ENCODE measurements at places on chromosomes 1 and 21.
A peak's percentile ranks its signal among the peaks of the same experiment; 100 is the strongest.

DNA sequence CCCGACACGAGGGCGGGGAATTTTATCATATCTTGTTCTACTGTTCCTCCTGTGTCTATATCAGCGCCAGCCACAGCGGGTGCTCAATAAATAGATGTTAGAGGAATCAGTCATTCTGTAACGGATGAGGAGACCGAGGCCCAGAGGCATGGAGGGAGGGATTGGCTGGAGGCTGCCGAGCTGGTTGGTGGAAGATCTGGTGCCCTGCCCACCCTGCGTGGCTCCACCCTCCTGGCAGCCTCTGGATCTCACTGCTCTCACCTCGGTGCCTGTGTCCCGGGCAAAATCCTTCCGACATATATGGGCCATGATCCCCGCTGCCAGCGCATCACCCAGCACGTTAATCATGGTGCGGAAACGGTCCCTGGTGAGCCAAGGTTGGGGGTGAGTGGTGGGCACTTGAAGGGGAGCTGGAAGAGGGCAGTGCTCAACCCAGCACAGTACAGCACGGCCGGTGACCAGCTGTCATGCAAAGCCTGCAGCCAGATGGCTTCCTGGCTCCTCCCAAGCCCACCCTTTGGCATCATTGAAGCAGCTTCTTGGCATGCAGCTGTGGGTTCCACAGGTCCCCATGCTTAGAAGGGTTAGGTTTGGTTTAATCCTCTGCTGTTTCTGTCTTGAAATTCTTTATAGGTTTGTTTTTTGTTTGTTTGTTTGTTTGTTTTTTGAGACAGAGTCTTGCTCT, 26.7 kb downstream of the PODN start:
- DNase-seq: no peak

DNA sequence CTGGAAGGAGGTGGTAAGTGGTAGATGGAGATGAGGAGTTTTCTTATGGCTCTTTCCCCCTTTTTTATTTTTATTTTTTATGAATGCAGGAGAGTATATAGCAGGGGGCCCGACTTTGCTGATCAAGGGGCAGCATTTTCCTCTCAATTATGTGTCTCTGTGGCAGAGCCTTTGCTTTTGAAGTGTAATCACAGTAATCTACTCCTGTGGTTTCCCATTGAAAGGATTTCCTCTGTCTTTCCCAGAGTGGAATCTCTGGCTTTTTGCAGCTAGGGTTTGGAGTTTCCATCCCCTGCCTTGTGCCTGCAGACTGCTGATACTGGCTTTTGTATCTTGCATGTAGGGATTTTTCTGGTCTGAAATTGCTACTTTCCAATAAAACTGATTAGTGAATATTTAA, 29.1 kb downstream of the ARID1A start:
- no peak for DNase-seq

DNA sequence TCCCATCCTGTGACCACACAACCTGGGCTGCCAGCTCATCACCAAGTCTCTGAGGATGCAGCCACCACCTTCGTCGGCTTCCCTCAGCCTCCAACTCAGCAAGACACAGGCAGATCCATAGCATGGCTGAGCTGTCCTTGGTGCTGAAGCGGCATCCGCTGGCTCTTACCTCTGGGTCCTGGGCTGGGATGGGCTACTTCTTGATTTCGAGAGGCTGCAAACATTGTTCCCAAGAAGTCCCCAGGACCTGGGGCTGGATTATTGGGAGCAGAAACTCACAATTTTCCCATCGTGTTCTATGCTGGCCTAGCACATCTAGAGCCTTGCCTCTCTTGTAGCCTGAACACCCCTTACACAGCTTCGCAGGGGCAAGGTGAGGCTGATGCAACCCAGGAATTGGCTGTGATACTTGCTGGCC, 24.9 kb upstream of the C1QA start:
- no peak for DNase-seq

GRCh38 chr1:174118751-174119150, 40.6 kb upstream of the RABGAP1L start:
- no peak for DNase-seq

GRCh38 chr1:39076127-39076798, 50.1 kb downstream of the NDUFS5 start:
- no peak for DNase-seq

GRCh38 chr1:37038227-37039093, 4.1 kb upstream of the GRIK3 start:
- DNase-seq: no peak

- DNase-seq: no peak
Observed at GRCh38 chr1:14435368-14436023, 163.0 kb upstream of the KAZN start.

DNA sequence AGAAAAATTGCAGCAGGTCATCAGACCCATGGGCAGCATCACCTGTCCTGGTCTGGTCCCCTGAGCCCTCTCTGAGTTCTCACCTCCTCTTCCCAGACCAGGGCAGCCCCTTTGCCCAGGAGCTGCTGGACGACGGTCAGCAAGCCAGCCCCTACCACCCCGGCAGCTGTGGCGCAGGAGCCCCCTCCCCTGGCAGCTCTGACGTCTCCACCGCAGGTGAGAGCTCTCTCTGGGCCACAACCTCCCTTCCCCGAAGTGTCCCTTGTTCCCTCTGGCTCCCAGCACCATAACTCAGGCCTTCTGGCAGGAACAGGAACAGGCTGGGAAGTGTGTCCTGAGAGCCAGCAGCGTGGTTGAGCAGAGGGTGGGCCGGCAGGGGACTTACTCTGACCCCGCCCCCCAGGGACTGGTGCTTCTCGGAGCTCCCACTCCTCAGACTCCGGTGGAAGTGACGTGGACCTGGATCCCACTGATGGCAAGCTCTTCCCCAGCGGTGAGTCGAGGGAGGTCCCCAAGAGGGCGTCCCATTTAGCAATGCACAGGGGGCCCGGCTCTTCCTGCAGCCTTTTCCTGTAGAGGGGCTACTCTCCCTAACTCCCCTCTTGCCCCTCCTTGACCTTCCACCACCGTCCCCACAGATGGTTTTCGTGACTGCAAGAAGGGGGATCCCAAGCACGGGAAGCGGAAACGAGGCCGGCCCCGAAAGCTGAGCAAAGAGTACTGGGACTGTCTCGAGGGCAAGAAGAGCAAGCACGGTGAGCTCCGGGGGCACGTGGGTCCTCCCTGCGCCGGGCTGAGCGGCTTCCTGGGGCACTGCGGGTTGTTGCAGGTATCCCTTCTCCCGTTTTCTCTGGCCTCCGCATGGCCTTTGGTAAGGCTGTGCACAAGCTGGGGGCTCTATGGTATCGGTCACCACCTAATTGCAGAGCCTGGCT, 2.4 kb downstream of the ELF3 start:
- no peak for DNase-seq

- no peak for DNase-seq
Observed at GRCh38 chr1:20615946-20616846, 17.1 kb upstream of the PINK1 start.

DNA sequence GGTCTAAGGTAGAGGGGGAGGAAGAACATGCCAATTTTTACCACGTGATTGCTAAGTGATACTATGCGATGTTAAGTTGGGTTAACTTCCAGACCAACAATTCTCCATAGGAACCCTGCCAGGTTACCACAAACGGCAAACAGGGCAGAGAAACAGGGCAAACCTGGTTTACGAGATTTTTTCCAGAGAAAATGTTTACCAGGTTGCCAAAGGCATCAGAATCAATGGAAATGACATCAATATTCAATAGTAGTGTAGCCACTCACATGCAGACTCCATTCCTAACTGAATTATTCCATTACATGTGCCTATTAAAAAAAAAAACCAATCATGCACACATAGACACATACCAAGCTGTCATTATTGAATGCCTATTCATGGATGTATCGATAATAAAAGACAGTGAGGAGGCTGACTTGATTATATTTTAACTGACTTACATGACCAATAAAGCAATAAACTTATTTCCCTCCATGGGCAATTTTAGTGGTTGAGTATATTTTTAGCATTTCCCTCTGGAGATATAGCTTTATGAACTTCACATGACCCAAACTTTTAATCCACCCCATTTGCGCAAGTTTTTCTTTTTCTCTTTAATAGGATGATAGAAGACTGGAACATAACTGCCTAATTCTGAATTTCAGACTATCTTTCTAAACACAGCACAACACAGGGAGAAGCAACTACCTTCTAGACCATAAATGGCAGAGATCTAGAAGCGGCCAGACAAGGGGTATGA, 40.5 kb upstream of the KCNE1 start:
- no peak for DNase-seq

- peak; percentile 95 for DNase-seq
Observed at GRCh38 chr1:161021165-161021969, 415 bp upstream of the F11R start.

GRCh38 chr1:169943963-169944526, 50.3 kb upstream of the SCYL3 start:
- DNase-seq: no peak

GRCh38 chr1:31374511-31375196, 1.8 kb upstream of the FABP3 start:
- no peak for DNase-seq

GRCh38 chr1:243733670-243734307, 116.3 kb downstream of the AKT3 start:
- DNase-seq: no peak

- no peak for DNase-seq
Observed at GRCh38 chr1:61605607-61606321, 119.2 kb downstream of the TM2D1 start.
